Muscle of leg (tissue), 16 donors: ENCODE measurements at places on chromosomes 3 and 15.

GRCh38 chr15:77538027-77538451, 94.7 kb downstream of the LINGO1 start:
- peak; percentile 90 for DNase-seq

GRCh38 chr15:90482124-90483011, 47.4 kb upstream of the CRTC3 start:
- peak; percentile 64 for DNase-seq

GRCh38 chr3:193560870-193561269, 6.2 kb upstream of the ATP13A4 start:
- no peak for DNase-seq

- peak; percentile 20 for DNase-seq
Observed at GRCh38 chr3:10366651-10367101, 45.8 kb upstream of the SEC13 start.

- DNase-seq: no peak
Observed at GRCh38 chr3:63654931-63655330, 2.5 kb downstream of the SNTN start.

GRCh38 chr15:100721758-100722550, 119.6 kb downstream of the ASB7 start:
- DNase-seq: peak; percentile 94

GRCh38 chr15:53251996-53252395, 461.9 kb upstream of the ONECUT1 start:
- DNase-seq: no peak

DNA sequence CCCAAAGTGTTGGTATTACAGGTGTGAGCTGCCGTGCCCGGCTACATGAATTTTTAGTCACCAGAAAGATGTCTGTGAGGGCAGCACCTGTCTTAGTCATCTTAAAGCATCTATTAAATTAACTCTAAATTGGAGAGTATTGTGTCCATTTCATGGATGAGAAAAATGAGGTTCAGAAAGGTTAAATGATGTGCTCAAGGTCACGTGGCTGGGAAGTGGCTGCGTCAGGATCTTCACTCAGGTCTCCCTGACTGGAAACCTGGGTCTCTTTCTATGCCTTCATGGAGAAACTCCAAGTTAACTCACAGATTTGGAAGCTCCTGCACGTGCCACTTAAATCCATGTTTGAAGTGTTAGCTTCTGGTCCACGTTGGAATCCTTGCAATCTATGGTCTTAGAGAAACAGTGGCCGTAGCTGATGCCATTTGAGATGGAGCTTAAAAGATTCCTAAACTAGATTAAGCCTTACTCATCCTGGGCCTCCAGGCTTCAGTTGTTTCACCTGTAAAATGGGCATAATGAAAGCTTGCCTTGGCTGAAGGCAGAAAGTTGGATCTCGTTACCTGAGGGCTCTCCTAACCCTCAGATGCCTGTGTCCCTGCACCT, 5.2 kb upstream of the TMEM40 start:
- DNase-seq: no peak

GRCh38 chr3:188979669-188980310, 192.0 kb upstream of the TPRG1 start:
- peak; percentile 57 for DNase-seq

GRCh38 chr3:197728487-197728886, 8.2 kb downstream of the RUBCN start:
- DNase-seq: no peak

GRCh38 chr15:25177955-25178801, 223.4 kb downstream of the SNRPN start:
- no peak for DNase-seq

DNA sequence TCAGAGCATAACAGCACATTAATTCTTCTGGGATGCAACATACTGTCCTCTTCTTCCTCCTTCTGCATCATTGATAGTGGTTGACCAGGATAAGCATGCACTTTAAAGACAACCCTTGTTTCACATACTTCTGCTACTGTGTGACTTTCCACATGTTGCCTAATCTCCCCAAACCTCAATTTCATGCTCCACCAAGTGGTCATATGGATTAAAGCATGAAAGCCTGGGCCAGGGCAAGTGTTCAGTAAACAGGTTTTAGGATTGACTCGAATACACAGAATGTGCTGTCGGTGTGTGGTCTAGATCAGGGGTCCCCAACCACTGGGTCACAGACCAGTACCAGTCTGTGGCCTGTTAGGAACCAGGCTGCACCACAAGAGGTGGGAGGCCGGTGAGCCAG, 22.5 kb upstream of the BFSP2 start:
- peak; percentile 70 for DNase-seq

- peak; percentile 63 for DNase-seq
Observed at GRCh38 chr3:16448639-16449070, 64.8 kb downstream of the RFTN1 start.

GRCh38 chr15:78533331-78533730, 6.9 kb upstream of the PSMA4 start:
- no peak for DNase-seq

DNA sequence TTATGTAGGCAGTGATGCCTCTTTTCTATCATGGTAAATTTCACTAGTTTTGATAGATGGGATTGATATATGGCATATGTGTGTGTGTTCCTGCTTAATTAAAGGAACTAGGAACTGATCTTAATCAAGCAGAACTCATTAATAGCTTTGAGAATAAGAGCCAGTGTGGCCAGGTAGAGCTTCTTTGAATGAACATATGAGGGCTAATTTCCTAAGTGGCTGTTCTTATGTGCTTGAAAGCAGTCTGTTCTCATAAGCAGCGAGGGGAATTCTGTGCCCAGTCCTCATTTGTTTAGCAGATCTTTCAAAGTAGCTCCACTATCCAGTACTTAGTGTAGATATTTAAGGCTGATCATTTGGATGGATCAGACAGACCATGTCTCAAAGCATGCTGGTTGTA, 164.2 kb downstream of the GABRG3 start:
- DNase-seq: no peak

DNA sequence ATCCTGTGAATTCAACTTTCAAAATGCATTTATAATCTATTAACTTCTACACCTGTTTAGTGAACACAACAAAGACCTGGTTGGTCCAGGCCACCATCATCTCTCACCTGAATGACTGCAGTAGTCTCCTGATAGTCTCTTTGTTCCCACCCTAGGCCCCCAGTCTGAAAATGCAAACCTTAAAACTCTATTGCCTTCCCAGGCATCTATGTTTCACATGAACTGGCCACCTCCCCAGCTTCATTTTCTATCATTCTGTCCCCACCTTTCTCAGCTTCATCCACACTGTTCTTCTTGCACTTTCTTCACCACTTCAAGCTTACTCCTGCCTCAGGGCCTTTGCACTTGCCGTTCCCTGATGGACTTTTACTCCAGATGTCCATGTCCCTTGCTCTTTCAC, 45.0 kb downstream of the CLSTN2 start:
- no peak for DNase-seq

GRCh38 chr3:81958972-81959640, 197.7 kb upstream of the GBE1 start:
- DNase-seq: no peak

DNA sequence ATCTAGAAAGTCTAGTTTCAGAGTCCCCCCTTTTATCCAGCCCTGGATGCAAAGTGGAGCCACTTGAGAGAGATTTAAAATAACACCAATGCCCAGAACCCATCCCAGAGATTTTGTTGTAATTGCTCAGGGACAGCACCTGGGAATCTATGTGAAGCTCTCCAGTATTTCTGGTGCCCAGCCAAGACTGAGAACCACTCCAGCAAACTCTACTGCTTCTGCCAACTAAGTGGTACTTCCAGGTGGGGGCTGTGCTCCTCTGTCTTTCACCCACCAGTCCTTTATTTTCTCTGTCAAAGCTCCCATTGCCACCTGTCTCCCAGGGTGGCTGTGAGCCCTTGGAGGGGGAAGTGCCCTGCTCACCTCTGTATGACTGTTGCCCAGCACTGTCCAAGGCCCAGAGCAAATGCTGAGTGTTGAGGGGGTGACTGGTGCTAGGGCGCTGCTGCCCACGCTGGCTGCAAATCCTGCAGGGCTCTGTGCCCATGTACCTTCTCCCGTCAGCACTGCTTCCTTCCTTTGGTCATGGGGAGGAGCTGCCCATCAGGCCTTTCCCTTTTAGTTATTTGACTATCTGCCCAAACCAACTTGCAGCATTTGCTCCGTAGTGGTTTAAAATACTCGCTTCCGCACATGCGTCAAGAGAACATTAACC, 9.4 kb downstream of the CLSTN2 start:
- DNase-seq: no peak

DNA sequence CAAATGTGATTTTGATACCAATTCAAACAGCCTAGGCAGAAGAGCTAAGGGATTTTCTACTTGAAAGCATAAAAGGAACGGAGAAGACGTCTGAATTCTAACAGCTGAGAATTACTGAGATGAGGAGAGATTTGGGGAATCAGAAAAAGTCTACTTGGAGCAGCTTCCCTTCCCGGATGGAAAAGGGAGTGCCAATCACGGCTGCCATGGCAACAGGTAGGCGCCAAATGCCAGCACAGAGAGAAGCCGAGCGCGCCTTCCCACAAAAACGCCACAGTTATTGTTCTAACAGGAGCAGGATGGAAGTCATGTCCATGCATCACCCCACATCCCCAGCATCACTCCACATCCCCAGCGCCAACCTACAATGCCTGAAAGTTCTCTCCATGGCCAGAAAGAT, 63.5 kb upstream of the PRR20G start:
- no peak for DNase-seq

DNA sequence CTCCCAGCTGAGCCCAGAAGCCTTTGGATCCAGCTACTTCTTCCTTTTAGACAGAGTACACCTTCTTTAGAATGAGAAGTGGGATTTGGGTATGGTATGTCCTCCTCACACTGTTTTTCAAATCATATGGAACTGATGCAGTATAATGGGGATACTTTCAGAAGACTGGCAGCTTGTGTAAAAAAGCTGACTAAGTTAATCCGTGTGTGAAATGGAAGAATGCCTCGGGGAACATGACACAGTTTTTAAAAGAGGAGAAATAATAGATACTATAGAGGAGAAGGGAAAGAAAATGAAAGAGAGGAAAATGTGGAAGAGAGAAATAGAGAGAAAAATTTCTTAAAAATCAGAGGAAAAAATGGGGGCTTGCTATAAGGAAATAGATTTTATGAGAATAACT, 47.7 kb downstream of the TUSC7 start:
- DNase-seq: peak; percentile 6

DNA sequence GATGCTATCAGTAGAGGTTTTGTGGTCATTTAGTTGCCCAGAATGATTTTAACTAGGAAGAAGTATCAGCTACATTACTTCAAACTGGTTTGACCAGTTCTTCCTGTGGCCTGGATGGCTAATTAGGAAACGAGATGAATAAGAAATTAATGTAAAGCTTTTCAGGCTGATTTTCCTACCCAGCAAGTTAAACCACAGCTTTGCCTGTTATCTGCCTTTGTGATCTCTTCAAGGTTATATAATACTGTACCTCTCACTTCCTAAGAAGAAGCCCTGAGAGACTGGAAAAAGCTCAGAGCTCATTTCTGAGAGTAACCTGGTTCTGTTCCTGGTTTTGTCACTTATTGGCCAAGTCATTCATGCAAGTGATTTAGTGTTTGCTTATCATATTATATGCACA, 782.2 kb upstream of the GOLIM4 start:
- no peak for DNase-seq

GRCh38 chr3:119643528-119643927, 16.9 kb downstream of the POPDC2 start:
- DNase-seq: no peak

GRCh38 chr3:52242039-52242438, 3.1 kb upstream of the TWF2 start:
- DNase-seq: peak; percentile 1

- peak; percentile 77 for DNase-seq
Observed at GRCh38 chr3:15796771-15797641, 773 bp downstream of the ANKRD28 start.

GRCh38 chr15:34279368-34279767, 54.6 kb downstream of the EMC4 start:
- DNase-seq: no peak

GRCh38 chr3:46400000-46400734, 6.7 kb downstream of the CCR5AS start:
- DNase-seq: no peak

- DNase-seq: no peak
Observed at GRCh38 chr3:127212231-127212630, 19.3 kb downstream of the PRR23E start.

GRCh38 chr3:122516846-122517360, 2.2 kb upstream of the KPNA1 start:
- no peak for DNase-seq

DNA sequence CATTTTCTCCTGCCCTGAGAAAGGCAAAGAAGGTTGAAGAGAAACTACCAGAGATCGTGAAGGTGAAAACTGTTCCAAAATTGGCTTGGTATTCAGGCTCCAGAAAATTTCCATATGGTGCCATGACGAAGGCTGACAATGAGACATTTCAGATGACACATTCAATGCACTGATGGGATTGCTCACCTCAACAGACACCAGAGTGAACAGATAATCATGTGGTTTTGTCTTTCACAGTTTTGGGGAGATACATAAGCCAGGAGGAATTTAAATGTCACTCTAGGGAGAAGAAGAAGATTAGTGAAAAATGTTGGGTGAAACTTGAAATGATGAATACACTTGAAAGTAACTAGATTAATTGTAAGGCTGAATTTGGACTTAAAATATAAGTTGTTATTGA, 339.7 kb upstream of the EPHA3 start:
- no peak for DNase-seq
